ENCODE measurements at places on chromosomes 13 and 19. TPM values are rescaled to one million over a fixed set of nuclear protein-coding genes. Genes with fewer than 3 reads are reported as not detected.

- DNase-seq = peak; percentile 52
- no peak overlapping the region for H3K27ac ChIP-seq
- H3K4me1 ChIP-seq = peaks cover 3% of the 10 kb centered on the region
- H3K36me3 ChIP-seq = no peaks in the 10 kb centered on the region
- peak overlapping the region; percentile 28 for H3K4me3 ChIP-seq
Observed at GRCh38 chr19:4636151-4636717, 3.1 kb upstream of the TNFAIP8L1 start.

- H3K27me3 ChIP-seq = no peaks in the 10 kb centered on the region
- no peaks in the 10 kb centered on the region for H3K36me3 ChIP-seq
- H3K4me3 ChIP-seq = no peak overlapping the region
- DNase-seq = no peak
- no peak overlapping the region for H3K27ac ChIP-seq
- no peaks in the 10 kb centered on the region for H3K4me1 ChIP-seq
Observed at GRCh38 chr13:60851378-60851777, 454.4 kb downstream of the TDRD3 start.

DNA sequence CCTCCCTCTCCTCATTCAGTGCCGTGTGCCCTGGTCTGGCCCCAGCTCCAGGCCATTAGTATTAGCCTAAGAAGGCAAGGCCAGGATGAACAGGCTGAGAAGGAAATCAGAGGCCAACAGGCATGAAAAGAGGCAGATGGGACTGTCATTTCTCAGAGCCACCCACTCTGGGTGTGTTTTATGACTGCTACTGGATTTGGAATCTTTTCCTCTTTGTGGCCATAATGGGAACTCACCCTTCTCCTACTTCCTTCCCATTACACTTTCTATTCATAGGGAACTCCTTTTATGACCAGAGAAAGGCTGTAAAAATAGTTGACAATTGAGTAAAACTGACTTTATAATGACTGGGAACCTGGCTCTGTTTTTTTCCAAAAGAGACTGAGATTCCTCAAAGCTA, 17.7 kb downstream of the CEACAM8 start:
- H3K36me3 ChIP-seq = no peaks in the 10 kb centered on the region
- no peak overlapping the region for H3K4me3 ChIP-seq
- H3K4me1 ChIP-seq = no peaks in the 10 kb centered on the region
- no peak overlapping the region for H3K27ac ChIP-seq
- no peaks in the 10 kb centered on the region for H3K27me3 ChIP-seq

DNA sequence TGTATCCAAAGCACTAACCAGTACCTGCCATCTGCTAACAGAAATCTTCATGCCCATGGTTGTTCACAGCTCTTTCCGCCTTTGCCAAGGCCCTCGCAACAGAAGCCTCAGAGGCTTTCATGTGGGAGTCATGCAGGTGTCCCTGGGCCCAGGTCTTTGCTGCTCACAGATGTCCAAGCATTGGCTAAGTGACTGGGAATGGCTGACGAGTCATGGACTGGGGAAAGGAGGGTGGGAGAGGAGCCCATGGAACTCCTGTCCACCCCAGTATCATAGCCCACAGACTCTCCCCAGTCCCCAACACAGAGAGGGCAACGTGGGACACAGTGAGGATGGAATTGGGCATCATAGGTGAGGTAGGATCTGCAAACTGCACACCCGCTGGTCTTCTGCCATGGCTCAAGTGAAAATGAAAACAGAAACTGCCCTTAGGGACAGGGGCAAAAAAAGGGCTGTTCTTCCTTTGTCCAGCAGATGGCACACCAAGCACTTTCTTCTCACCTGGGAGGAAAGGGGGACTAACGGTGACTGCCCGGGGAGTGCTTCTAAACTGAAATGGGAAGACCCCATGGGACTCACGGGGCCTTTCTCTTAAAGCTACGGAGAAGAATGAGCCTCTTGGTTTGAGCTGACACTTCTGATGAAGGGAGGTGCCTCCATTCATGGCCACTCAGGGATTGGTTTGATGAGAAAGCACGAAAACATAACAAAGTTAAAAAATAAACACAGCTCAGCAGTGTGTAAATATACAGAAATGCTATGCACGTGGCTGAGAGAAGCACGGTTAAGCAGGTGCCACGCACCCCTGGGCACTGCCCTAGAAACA, 11.1 kb upstream of the DHRS12 start:
- DNase-seq = peak; percentile 44
- H3K4me3 ChIP-seq = no peak overlapping the region
- no peak overlapping the region for H3K27ac ChIP-seq
- H3K27me3 ChIP-seq = no peaks in the 10 kb centered on the region
- H3K36me3 ChIP-seq = no peaks in the 10 kb centered on the region

DNA sequence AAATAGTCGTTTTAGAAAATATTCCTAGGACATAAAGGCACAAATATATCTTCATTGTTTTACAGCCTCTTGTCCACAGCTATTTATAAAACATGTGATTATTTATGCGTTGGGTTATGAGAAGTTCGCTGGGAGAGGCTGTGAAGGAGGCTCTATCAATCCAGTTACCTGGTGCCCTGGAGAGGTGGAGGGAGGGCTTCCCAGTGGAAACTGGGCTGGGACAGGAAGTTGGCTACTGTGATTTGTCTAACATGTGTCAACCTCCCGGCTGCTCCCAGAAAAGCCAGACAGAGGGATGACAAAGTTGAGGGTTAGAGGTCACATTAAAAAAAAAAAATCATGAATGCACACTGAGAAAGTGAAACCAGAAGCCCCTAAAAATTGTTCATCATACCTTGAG, 346.5 kb downstream of the ZNF536 start:
- H3K27ac ChIP-seq = no peak overlapping the region
- DNase-seq = no peak
- H3K4me3 ChIP-seq = peak overlapping the region; percentile 58
- no peaks in the 10 kb centered on the region for H3K36me3 ChIP-seq
- no peaks in the 10 kb centered on the region for H3K4me1 ChIP-seq
- H3K27me3 ChIP-seq = no peaks in the 10 kb centered on the region

DNA sequence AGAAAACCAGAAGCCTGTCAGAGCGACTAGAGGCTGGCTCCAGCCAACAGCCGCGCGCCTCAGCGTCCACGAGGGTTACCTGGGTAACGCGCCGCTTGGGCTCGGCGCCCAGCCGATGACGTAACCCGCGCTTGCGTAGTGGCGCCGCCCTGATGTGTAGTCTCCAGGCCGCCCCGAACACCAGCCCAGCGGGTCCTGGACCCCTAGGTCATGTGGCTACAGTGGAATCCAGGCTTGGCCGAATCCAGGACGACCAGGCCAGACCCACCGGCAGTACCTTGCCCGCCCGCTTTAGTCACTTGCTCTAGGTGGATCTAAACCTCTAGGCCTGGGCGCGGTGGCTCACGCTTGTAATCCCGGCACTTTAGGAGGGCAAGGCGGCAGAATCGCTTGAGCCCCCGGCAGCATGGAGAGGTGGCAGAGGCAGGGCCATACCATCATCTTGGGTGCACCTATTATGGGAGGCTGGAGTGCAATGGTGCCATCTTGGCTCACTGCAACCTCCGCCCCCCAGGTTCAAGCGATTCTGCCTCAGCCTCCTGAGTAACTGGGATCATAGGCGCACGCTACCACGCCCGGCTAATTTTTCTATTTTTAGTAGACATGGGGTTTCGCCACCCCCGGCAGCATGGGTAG, 7.2 kb upstream of the ZNF606 start:
- no peaks in the 10 kb centered on the region for H3K36me3 ChIP-seq
- no peaks in the 10 kb centered on the region for H3K4me1 ChIP-seq
- H3K27ac ChIP-seq = no peak overlapping the region
- no peaks in the 10 kb centered on the region for H3K27me3 ChIP-seq

- no peak overlapping the region for H3K27ac ChIP-seq
- H3K4me3 ChIP-seq = no peak overlapping the region
- H3K4me1 ChIP-seq = no peaks in the 10 kb centered on the region
- H3K36me3 ChIP-seq = no peaks in the 10 kb centered on the region
- H3K27me3 ChIP-seq = no peaks in the 10 kb centered on the region
- DNase-seq = no peak
Observed at GRCh38 chr13:24605923-24606372, 74.3 kb upstream of the ATP12A start.

- no peak overlapping the region for H3K4me3 ChIP-seq
- H3K27me3 ChIP-seq = no peaks in the 10 kb centered on the region
- no peak for DNase-seq
- H3K36me3 ChIP-seq = no peaks in the 10 kb centered on the region
- peaks cover 1% of the 10 kb centered on the region for H3K4me1 ChIP-seq
Observed at GRCh38 chr13:92197669-92198068, 799.2 kb downstream of the GPC5 start.

DNA sequence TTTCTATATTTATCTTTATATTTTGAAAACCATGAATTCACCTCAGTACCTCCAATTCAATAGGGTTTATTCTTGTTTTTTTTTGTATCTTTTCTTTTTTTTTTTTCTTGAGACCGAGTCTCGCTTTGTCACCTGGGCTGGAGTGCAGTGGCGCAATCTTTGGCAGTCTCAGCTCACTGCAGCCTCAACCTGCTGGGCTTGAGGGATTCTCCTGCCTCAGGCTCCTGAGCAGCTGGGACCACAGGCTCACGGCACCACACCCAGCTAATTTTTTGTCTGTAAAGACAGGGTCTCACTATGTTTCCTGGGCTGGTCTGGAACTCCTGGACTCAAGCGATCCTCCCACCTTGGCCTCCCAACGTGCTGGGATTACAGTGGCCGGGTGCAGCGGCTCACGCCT, 23.1 kb upstream of the EVI5L start:
- H3K4me3 ChIP-seq = no peak overlapping the region
- H3K27ac ChIP-seq = no peak overlapping the region
- H3K27me3 ChIP-seq = no peaks in the 10 kb centered on the region
- H3K36me3 ChIP-seq = no peaks in the 10 kb centered on the region
- no peaks in the 10 kb centered on the region for H3K4me1 ChIP-seq
- DNase-seq = no peak

GRCh38 chr13:21672796-21673538, 2.1 kb downstream of the FGF9 start:
- H3K4me3 ChIP-seq = peak overlapping the region; percentile 61
- no peaks in the 10 kb centered on the region for H3K36me3 ChIP-seq
- H3K27ac ChIP-seq = no peak overlapping the region
- H3K27me3 ChIP-seq = no peaks in the 10 kb centered on the region

DNA sequence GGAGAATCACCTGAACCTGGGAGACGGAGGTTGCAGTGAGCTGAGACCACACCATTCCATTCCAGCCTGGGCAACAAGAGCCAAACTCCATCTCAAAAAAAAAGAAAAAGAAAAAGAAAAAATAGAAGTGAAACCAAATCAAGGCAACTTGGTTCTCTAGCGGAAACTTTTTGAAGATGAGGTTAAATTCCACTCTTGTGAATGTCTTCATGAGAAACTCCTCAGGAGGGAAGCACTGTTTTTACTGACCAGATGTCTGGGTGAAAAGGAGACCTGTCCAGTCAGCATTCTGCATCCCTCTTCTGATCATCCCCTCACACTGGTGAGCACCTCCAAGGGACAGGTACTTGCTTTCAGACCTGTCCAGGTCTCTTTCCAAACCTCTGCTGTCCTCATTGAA, 15.8 kb downstream of the BRD4 start:
- no peaks in the 10 kb centered on the region for H3K36me3 ChIP-seq
- H3K4me3 ChIP-seq = no peak overlapping the region
- H3K27ac ChIP-seq = no peak overlapping the region
- H3K4me1 ChIP-seq = peaks cover 36% of the 10 kb centered on the region
- DNase-seq = no peak

DNA sequence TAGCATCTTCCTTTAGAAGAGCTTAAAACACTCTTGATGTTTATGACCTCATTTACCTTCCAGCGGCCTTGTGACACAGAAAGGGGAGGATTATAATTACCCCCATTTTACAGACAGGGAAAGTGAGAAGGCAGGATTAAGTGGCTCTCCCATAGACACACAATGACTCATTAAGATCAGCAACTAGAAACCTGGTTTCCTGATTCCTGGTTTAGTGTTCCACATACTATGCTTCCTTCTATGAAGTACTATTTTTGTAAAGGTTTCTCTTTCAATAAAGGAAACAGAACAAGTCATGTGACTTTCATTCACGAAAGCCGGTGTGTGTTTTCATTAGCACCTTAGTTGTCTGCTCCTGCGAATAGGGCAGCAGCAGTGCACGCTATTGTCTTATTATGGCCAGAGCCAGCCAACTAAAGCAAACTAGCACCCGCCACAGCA, 8.3 kb downstream of the IRS2 start:
- no peaks in the 10 kb centered on the region for H3K27me3 ChIP-seq
- H3K27ac ChIP-seq = no peak overlapping the region
- no peaks in the 10 kb centered on the region for H3K36me3 ChIP-seq
- no peak for DNase-seq
- H3K4me3 ChIP-seq = peak overlapping the region; percentile 15

GRCh38 chr13:55617241-55617640, 1523.5 kb upstream of the PRR20A start:
- no peak overlapping the region for H3K4me3 ChIP-seq
- no peaks in the 10 kb centered on the region for H3K4me1 ChIP-seq
- DNase-seq = no peak
- H3K27me3 ChIP-seq = no peaks in the 10 kb centered on the region

DNA sequence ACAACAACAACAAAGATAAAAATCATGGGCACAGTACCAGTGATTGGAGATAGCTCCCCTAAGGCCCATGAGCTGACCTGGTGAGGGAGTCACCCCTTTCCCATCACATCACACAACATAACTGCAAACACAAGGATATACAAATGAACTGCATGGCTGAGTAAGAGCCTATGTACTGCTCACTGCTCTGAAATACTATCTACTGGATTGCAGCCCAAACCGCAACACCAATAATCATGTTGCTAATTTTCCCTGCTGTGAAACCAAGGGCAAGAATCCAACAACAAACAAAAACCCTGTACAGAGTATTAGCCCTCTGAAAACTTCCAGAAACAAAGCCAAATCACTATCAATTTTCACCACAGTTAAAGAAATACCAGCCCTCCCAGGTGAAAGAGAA, 1893.2 kb downstream of the PCDH9 start:
- H3K36me3 ChIP-seq = no peaks in the 10 kb centered on the region
- H3K27ac ChIP-seq = no peak overlapping the region
- H3K4me3 ChIP-seq = no peak overlapping the region
- peaks cover 2% of the 10 kb centered on the region for H3K27me3 ChIP-seq
- no peaks in the 10 kb centered on the region for H3K4me1 ChIP-seq
- no peak for DNase-seq

GRCh38 chr13:114097893-114098688, 34.3 kb downstream of the RASA3 start:
- no peaks in the 10 kb centered on the region for H3K36me3 ChIP-seq
- DNase-seq = no peak
- H3K4me1 ChIP-seq = no peaks in the 10 kb centered on the region
- H3K27me3 ChIP-seq = no peaks in the 10 kb centered on the region
- no peak overlapping the region for H3K4me3 ChIP-seq
- no peak overlapping the region for H3K27ac ChIP-seq

RNF113B gene
- total RNA-seq = not detected

SH2D3A gene
- 18.3 TPM for total RNA-seq

TBXA2R gene
- total RNA-seq = 3.7 TPM

SIGLEC12 gene
- total RNA-seq = not detected

Data from ovary (tissue), 10 donors.